ENCODE measurements at places on chromosomes 2 and 18. TPM values are rescaled to one million over a fixed set of nuclear protein-coding genes. Genes with fewer than 3 reads are reported as not detected.

The NDUFAF7 gene
- 22.3 TPM for total RNA-seq

The IL36A gene
- not detected for total RNA-seq

The FBXO15 gene
- 1.8 TPM for total RNA-seq

The UGT1A5 gene
- not detected for total RNA-seq

The FASTKD1 gene
- total RNA-seq: 15.2 TPM

The RAB17 gene
- 6.4 TPM for total RNA-seq

The DGKD gene
- total RNA-seq: 47.3 TPM

The SLC4A3 gene
- 6.5 TPM for total RNA-seq

The ITPRID2 gene
- 102 TPM for total RNA-seq

The CCDC148 gene
- total RNA-seq: not detected

The LIPG gene
- 2.8 TPM for total RNA-seq

The VIT gene
- total RNA-seq: 31.4 TPM

The DAPL1 gene
- not detected for total RNA-seq

The GRHL1 gene
- total RNA-seq: 9.5 TPM

The OBSL1 gene
- total RNA-seq: 151 TPM

DNA sequence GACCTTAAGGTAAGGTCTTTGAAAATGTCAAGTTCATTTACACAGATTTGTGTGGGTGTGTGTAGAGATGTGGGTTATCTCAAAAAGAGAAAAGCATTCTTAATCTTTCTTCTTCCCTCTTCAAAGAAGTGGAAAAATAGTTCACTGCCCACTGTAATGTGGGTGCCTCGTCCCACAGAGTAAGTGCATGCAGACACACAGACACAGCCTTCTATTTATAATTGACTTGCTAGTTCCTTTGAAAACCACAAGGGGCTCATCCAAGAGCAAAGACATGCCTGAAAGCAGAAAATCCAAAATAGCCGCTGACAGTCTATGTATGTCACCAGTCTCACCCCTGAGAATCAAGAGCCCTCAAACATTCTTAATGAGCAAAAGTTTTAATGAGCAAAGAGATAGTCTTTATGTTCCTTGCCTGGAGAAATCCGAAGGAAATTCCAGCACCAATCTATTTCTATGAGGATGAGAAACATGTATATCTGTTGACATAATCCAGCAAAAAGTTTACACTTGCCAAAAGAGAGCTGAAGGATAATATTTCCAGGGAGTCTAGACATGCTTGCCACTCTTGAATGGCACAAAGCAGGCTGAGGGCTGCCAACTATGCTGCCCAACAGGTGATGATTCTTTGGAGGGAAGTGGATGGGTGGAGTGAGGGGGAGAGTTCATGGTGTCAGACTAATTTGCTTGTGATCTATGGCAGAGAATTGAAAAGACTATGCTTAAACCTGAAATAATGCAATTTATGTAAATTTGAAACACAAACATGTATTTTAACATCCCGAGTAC is 93.9 kb downstream of the ACVR1 start:
- no peak overlapping the region for H3K27ac ChIP-seq
- H3K36me3 ChIP-seq: peaks cover 5% of the 10 kb centered on the region
- no peak overlapping the region for H3K4me3 ChIP-seq
- peaks cover 56% of the 10 kb centered on the region for H3K4me1 ChIP-seq
- DNase-seq: no peak
- H3K27me3 ChIP-seq: no peaks in the 10 kb centered on the region

DNA sequence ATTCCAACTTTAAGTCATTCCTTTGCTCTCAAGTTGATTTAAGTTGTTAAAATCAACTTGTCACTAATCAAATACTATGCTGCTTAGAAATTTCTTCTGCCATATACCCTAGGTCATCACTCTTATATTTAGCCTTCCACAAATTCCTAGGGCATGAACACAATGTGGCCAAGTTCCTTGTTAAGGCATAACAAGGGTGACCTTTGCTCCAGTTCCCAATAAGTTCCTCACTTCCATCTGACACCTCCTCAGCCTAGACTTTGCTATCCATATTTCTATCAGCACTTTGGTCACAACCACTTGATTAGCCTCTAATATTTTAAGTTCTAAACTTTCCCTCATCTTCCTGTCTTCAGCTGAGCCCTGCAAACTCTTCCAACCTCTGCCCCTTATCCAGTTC is 9.9 kb upstream of the TMEM37 start:
- no peaks in the 10 kb centered on the region for H3K4me1 ChIP-seq
- H3K36me3 ChIP-seq: no peaks in the 10 kb centered on the region
- H3K27ac ChIP-seq: no peak overlapping the region
- H3K4me3 ChIP-seq: no peak overlapping the region
- DNase-seq: no peak
- no peaks in the 10 kb centered on the region for H3K27me3 ChIP-seq

- no peaks in the 10 kb centered on the region for H3K36me3 ChIP-seq
- H3K27ac ChIP-seq: no peak overlapping the region
- no peaks in the 10 kb centered on the region for H3K4me1 ChIP-seq
- no peak overlapping the region for H3K4me3 ChIP-seq
Observed at GRCh38 chr2:9741110-9741509, 102.2 kb upstream of the TAF1B start.

GRCh38 chr18:77344786-77345500 is 95.3 kb downstream of the GALR1 start:
- no peaks in the 10 kb centered on the region for H3K36me3 ChIP-seq
- DNase-seq: no peak
- no peaks in the 10 kb centered on the region for H3K27me3 ChIP-seq
- H3K27ac ChIP-seq: no peak overlapping the region
- no peaks in the 10 kb centered on the region for H3K4me1 ChIP-seq
- H3K4me3 ChIP-seq: no peak overlapping the region

- no peaks in the 10 kb centered on the region for H3K36me3 ChIP-seq
- H3K4me3 ChIP-seq: no peak overlapping the region
- DNase-seq: peak; percentile 83
- peak overlapping the region; percentile 71 for H3K27ac ChIP-seq
- H3K4me1 ChIP-seq: peaks cover 15% of the 10 kb centered on the region
Observed at GRCh38 chr2:237456200-237456843, 30.7 kb upstream of the MLPH start.

DNA sequence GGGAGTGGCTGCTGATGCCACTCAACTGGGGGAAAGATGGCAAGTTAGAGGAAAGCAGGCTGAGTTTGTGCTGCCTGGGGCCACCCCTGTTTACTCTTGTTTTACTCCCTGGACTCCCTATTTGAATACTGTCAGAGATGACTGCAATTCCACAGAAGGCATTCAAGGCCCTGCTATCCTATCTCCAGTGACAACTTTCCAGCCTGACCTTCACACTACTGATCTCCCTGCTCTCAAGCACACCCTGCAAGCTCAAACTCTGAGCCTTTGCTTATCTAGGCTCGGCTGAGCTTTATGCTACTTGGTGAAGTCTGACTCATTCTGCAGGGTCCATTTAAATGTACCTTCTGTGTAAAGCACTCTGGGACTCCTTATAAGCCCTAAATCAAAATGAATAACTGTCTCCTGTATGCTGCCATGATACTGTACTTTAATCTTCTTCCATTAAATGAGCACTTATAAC is 39.3 kb upstream of the DSG1 start:
- DNase-seq: no peak
- no peaks in the 10 kb centered on the region for H3K4me1 ChIP-seq
- H3K4me3 ChIP-seq: no peak overlapping the region
- H3K36me3 ChIP-seq: no peaks in the 10 kb centered on the region
- no peaks in the 10 kb centered on the region for H3K27me3 ChIP-seq

- peak overlapping the region; percentile 15 for H3K27ac ChIP-seq
- no peak overlapping the region for H3K4me3 ChIP-seq
- no peaks in the 10 kb centered on the region for H3K27me3 ChIP-seq
Observed at GRCh38 chr2:134173338-134174016, 80.4 kb upstream of the MGAT5 start.

GRCh38 chr2:235238537-235238936 is 255.3 kb upstream of the AGAP1 start:
- no peak overlapping the region for H3K27ac ChIP-seq
- no peaks in the 10 kb centered on the region for H3K27me3 ChIP-seq

GRCh38 chr2:26034637-26034992 is 731 bp downstream of the RAB10 start:
- H3K4me1 ChIP-seq: peaks cover 36% of the 10 kb centered on the region
- peak overlapping the region; percentile 99 for H3K27ac ChIP-seq
- no peak for DNase-seq
- peaks cover 3% of the 10 kb centered on the region for H3K36me3 ChIP-seq
- H3K27me3 ChIP-seq: no peaks in the 10 kb centered on the region
- H3K4me3 ChIP-seq: peak overlapping the region; percentile 93

GRCh38 chr18:44033144-44033701 is 647.5 kb upstream of the SETBP1 start:
- no peak overlapping the region for H3K4me3 ChIP-seq
- no peaks in the 10 kb centered on the region for H3K4me1 ChIP-seq
- no peak overlapping the region for H3K27ac ChIP-seq
- H3K27me3 ChIP-seq: no peaks in the 10 kb centered on the region

DNA sequence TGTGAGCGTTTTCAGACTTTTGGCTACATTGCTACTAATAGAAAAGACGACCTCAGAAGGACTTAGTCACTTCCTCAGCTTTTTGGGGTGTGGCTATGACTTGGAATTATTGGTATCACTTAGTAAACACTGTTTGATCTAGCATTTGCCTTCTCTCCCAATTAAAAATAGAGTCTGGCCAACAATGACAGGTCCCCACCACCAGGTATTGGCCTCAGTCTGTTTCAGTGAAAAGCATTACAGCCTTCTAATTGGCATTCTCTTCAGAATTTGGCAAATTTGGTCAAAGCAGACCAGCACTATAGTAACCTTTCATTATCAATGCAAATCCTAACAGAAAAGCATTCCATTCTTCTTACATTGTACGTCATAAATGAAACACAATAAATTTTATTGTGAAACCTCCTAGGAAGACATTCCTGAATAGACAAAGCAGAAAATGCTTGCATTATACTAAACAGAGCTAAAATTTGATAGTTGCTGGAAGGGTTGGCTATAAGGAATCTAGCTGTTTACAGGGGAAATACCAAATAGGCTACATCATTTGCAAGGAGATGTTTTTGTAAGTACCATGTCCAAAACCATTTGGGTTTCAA is 613.9 kb downstream of the IRS1 start:
- H3K4me1 ChIP-seq: peaks cover 19% of the 10 kb centered on the region
- no peaks in the 10 kb centered on the region for H3K27me3 ChIP-seq
- no peak for DNase-seq
- H3K27ac ChIP-seq: no peak overlapping the region
- no peaks in the 10 kb centered on the region for H3K36me3 ChIP-seq

DNA sequence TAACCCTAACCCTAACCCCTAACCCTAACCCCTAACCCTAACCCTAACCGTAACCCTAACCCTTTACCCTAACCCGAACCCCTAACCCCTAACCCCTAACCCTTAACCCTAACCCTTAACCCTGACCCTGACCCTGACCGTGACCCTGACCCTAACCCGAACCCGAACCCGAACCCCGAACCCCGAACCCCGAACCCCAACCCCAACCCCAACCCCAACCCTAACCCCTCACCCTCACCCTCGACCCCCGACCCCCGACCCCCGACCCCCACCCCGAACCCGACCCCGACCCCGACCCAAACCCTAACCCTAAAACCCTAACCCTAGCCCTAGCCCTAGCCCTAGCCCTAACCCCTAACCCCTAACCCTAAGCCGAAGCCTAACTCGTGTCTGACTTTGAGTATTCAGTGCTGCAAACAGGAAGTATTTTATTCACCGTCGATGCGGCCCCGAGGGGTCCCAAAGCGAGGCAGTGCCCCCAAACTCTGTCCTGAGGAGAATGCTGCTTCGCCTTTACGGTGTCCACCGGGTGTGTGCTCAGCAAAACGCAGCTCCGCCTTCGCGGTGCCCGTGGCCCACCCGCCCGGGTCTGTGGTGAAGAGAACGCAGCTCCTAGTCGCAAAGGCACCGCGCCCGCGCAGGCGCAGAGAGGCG is 36.0 kb downstream of the FAM110C start:
- H3K4me3 ChIP-seq: no peak overlapping the region
- no peak overlapping the region for H3K27ac ChIP-seq
- no peaks in the 10 kb centered on the region for H3K4me1 ChIP-seq
- no peak for DNase-seq

DNA sequence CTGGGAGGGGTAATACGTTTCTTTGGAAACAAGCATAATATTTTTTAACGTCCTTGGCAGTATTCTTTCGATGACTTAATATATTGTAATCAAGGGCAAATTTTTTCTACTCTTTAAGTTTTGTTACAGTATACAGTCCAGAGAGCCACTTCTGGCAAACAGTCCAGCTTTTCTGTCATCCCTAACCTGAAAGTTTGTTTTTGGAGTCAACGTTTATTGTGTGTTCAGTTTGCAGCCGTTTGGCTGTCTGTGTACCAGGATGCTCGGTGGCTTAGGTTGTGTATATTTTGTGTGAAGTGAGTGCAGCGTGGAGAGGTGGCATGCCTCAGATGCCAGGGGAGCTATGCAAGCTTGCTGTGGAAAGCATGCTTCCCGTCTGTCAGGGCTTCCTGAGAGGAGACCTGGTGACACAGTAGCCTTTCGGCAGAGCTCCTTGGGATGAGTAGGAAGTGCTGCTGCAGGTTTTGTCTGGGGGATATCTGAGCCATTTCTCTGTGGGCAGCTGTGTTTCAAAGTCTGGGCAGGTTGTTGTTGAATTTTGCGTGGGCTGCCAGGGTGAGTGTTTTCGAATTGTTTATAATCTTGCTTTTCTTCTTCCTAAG is 14.7 kb downstream of the MAP3K20 start:
- DNase-seq: no peak

- no peak overlapping the region for H3K4me3 ChIP-seq
- no peaks in the 10 kb centered on the region for H3K4me1 ChIP-seq
- no peak for DNase-seq
- H3K27me3 ChIP-seq: no peaks in the 10 kb centered on the region
- H3K27ac ChIP-seq: no peak overlapping the region
Observed at GRCh38 chr18:8299054-8299980, 309.9 kb upstream of the RAB12 start.

DNA sequence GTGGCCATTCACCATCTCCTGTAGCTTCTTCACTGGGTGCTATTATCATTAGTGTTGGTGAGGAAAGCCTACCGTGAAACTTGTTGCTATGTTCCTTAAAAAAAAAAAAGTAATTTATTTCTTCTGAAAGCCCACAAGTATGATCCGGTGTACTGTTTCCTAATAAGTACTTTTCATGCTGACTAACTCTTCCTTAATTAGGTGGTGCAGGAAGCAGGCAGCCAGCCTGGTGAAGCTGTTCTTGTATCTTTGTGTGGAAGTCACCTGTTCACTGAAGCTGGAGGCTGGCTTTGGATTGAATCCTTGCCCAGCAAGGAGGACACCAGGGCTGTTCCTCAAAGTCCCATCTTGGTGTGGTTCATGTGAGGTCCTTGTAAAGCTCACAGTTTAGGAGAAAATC is 321.7 kb upstream of the THSD7B start:
- H3K27me3 ChIP-seq: no peaks in the 10 kb centered on the region
- no peaks in the 10 kb centered on the region for H3K4me1 ChIP-seq

- no peak overlapping the region for H3K4me3 ChIP-seq
- no peaks in the 10 kb centered on the region for H3K36me3 ChIP-seq
- H3K27ac ChIP-seq: no peak overlapping the region
- H3K4me1 ChIP-seq: no peaks in the 10 kb centered on the region
- DNase-seq: no peak
- H3K27me3 ChIP-seq: no peaks in the 10 kb centered on the region
Observed at GRCh38 chr2:13543550-13543949, 826.8 kb downstream of the TRIB2 start.
